ENCODE measurements at places on chromosomes 2 and 18. TPM values are rescaled to one million over a fixed set of nuclear protein-coding genes. Genes with fewer than 3 reads are reported as not detected.

LHCGR gene
- total RNA-seq: not detected

UGT1A5 gene
- total RNA-seq: not detected

NFATC1 gene
- total RNA-seq: 2.3 TPM

DSG2 gene
- total RNA-seq: 0.19 TPM

ALPG gene
- total RNA-seq: not detected

ZNF804A gene
- under 0.01 TPM for total RNA-seq

ZSWIM2 gene
- total RNA-seq: under 0.01 TPM

MPHOSPH10 gene
- total RNA-seq: 33.2 TPM

Data from regular cardiac myocyte (primary cell).